Ovary (tissue), 10 donors: ENCODE measurements at places on chromosomes 11 and 22. TPM values are rescaled to one million over a fixed set of nuclear protein-coding genes. Genes with fewer than 3 reads are reported as not detected.
A peak's percentile ranks its signal among the peaks of the same experiment; 100 is the strongest.

The OR6A2 gene
- total RNA-seq = not detected

GRCh38 chr11:58495906-58496305 is 12.0 kb downstream of the OR5B21 start:
- no peaks in the 10 kb centered on the region for H3K36me3 ChIP-seq
- H3K27ac ChIP-seq = no peak overlapping the region
- no peak for DNase-seq
- H3K4me1 ChIP-seq = no peaks in the 10 kb centered on the region

DNA sequence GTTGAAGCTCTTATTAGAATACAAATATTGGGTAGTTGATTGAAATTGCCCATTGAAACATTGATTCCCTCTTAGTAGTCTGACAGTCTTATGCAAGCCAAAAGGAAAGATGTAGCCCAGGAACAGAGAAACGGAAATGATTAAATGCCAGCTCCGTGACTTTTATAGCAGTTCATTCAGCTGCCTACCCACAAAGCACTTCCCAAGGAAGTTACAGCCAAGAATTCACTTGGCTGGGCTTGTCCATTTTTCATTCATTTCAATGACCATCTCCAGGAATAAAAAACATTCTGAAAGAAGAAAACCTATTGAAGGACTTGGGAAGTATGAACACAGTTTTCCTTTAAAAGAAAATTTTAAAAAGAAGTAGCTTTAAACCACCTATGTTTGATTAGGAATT is 62.0 kb downstream of the NCAM1 start:
- no peak for DNase-seq
- no peaks in the 10 kb centered on the region for H3K27me3 ChIP-seq
- H3K36me3 ChIP-seq = no peaks in the 10 kb centered on the region
- H3K4me1 ChIP-seq = no peaks in the 10 kb centered on the region
- H3K27ac ChIP-seq = no peak overlapping the region

- H3K4me3 ChIP-seq = peak overlapping the region; percentile 21
- peaks cover 4% of the 10 kb centered on the region for H3K4me1 ChIP-seq
Measured at GRCh38 chr11:126059238-126059781, 3.4 kb downstream of the CDON start.

DNA sequence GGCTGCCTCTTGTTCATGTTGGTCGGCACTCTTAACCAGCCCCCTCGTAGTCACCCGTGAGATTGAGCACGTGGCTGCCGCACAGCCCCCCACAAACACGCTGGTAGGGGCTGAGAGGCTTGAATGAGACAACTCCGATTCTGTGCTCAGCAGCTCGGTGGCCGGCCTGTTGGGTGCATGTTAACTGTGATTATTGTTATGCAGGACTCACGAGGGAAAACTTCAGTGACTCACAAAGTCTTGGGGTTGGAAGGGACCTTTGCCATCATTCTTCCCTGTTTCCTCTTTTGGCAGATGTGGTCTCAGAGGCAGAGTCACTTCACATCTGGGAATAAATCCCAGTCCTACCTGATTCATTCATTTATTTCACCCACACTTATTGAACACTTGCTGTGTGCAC is 75.2 kb downstream of the ADAMTS15 start:
- H3K36me3 ChIP-seq = no peaks in the 10 kb centered on the region
- H3K27ac ChIP-seq = no peak overlapping the region
- no peak overlapping the region for H3K4me3 ChIP-seq
- no peaks in the 10 kb centered on the region for H3K27me3 ChIP-seq
- H3K4me1 ChIP-seq = peaks cover 13% of the 10 kb centered on the region
- no peak for DNase-seq

The SYT7 gene
- 1.1 TPM for total RNA-seq

The CCDC89 gene
- 5.9 TPM for total RNA-seq

- DNase-seq = no peak
- no peak overlapping the region for H3K4me3 ChIP-seq
- H3K36me3 ChIP-seq = no peaks in the 10 kb centered on the region
- H3K27ac ChIP-seq = no peak overlapping the region
- H3K27me3 ChIP-seq = no peaks in the 10 kb centered on the region
- H3K4me1 ChIP-seq = no peaks in the 10 kb centered on the region
Measured at GRCh38 chr22:22450343-22450839, 58.2 kb downstream of the ZNF280B start.
